ENCODE measurements at places on chromosomes 1 and 21.

DNA sequence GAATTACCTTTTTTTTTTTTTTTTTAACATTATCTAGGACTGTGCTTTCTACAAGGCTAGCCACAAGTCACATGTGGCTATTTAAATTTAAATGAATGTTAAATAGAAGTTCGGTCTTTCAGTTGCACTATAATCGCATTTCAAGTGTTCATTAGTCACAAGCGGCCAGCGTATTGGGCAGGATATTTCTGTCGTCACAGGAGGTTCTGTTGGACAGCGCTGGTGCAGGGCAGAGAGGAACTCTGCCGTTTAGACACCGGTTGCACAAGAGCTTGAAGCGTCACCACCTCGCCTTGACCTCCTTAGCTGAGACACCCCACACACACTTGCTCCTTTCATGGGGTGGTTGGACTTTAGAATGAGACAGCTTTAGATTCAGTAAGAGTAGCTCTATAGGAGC, 64.1 kb downstream of the BACE2 start:
- no peak for DNase-seq

DNA sequence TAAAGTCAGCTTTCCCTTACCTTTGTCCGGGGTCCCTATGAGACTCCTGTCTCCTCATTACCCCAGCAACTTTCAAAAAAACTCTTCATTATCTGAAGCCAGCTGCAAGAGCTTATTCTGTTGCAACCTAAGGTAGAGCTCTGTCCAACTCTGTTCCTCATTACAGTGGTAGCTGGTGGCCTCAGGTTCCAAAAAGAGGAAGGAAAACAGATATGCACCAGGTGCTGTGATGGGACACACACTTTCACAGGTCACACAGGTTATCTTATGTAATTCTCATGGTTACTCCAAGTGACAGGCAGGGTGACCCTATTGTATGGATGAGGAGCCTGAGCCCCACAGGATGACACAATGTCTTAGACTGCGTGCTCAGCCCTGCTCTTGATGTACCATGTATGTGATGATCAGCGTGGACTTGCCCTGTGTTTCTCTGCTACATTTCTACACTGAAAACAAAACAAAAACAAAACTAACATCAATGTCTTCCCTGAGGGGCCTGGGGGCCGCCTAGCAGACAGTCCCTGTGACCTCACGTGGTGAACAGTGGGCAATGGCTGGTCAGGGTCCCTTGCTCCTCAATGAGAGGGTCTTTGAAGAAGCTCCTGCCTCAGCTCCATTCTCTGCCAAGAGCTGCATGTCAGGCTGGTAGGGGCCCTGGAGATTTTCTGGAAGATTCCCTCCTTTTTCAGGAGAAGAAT, 9.7 kb upstream of the TENT5C start:
- no peak for DNase-seq

DNA sequence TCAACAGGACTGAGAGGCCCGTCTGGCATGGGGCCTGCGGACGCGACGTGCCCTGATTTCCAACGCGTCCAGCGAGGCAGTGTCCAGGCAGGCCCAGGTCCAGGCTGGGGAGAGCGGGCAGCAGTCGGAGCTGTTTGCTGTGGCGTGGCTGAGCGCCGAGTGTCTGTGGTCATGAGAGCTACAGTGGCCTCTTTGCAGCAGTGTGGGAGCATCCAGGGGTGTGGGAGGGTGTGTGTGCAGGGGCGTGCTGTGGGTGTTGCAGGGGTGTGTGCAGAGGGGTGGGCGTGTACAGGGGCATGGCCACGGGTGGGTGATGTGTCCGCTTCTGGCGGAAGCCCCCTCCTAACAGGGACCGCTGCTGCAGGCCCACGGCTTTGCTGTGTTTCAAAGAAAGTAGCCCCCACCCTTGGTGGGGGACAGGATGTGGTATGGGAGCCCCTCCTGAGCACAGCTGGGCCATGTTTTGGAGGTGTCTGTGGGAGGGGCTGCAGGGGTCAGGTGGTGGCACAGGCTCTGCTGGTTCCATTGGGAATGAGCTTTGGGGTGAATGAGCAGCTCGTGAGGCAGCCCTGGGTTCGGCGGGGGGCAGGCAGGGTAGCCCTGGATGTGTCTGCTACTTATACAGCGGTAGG, 17.7 kb downstream of the PLCH2 start:
- peak; percentile 36 for DNase-seq

- no peak for DNase-seq
Measured at GRCh38 chr1:45979074-45979777, 153.2 kb downstream of the PIK3R3 start.

GRCh38 chr1:21099034-21099868, 77.4 kb downstream of the EIF4G3 start:
- DNase-seq = no peak

DNA sequence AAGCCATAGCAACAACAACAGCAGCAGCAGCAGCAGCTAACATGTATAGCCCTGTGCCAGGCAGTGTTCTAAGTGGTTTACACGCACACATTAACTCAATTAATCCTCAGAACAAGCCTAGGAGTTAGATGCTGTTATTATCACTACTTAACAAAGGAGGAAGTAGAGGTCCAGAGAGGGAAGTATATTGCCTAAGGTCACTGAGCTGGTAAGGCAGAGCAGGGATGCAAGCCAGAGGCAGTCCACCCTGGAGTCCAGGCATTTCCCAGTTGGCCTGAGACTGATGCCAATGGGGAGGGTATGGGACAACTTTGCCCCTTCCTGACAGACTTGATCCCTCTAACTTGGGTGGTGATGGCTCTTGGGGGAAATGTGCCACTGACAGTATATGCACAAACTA, 6.8 kb downstream of the CDC14A start:
- DNase-seq = no peak

- no peak for DNase-seq
Measured at GRCh38 chr1:217526636-217527035, 104.3 kb downstream of the GPATCH2 start.

DNA sequence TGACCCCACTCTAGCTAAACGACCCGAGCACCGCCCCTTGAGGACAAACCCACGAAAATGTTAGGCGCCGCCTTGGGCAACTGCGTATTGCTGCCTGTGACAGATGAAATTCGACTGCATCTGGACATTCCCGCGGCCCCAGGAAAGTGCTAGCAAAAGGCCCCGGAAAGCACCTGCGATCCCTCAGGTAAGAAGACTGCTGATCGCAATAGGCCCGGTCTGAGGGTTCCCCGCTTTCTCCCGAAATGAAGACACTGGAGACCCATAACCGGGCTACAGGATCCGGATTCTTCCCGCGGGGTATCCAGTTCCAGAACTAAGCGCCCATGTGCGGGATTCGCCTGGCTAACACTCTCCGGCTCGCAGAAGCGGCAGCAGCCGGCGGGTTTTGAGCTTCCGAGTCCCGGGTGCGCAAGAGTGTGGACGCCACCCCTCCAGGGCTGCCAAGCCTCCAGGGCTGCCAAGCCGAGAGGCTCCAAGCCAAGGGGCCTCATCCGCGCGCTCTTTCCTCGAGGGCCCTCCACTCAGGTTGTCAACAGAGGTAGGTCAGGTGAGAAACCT, 157.9 kb upstream of the NBPF11 start:
- no peak for DNase-seq

GRCh38 chr1:100034470-100034869, 64.7 kb downstream of the SLC35A3 start:
- DNase-seq = no peak

GRCh38 chr21:39714331-39714730, 30.7 kb upstream of the IGSF5 start:
- no peak for DNase-seq

- no peak for DNase-seq
Measured at GRCh38 chr1:111192658-111193519, 7.6 kb downstream of the DENND2D start.

GRCh38 chr1:43743206-43743605, 35.9 kb downstream of the ST3GAL3 start:
- no peak for DNase-seq

- no peak for DNase-seq
Measured at GRCh38 chr1:194870860-194871259, 1684.4 kb upstream of the B3GALT2 start.

- DNase-seq = no peak
Measured at GRCh38 chr1:182175361-182175931, 113.9 kb upstream of the ZNF648 start.

DNA sequence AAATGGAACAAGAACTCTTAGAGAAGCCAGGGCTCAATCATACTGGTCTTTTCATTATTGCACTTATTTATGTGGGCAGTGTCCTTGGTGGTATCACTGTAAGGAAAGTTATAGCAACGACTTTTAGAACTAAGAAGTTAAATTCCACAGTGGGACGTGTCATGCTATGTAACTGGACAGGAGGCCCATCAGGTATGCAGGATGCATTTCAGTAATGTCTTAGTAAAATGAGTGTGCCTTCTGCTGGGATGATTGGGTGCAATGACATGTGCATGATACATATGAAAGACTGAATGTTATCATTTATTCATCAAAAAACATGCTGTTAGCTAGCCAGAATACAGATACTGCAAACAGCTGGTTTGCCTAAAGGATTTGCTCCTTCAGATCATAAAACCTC, 6.9 kb upstream of the ATP1B1 start:
- DNase-seq = no peak

DNA sequence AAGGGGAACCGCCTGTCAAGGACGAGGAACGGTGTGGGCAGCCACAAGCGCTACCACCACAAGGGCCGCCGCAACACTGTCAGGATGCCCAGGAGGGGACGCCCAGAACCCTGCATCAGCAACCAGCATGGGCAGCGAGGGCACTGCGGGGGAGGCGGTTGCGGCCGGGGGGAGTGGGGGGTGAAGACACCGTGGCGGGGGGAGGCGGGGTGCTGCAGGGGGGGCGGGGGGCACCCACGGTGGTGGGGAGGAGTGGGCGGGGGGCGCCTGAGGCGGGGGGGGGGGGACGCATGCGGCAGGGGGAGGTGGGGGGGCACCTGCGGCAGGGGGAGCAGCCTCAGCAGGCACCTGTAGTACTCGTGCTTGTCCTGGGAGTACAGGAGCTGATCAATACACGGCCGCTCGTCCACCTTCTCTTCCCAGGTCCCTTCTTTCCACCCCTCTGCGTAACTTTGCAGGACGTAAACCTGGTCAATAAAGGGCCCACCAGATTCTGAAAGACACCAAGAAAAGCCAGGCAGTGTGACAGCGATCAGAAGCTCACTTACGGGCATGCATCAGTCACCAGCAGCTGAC, 4.6 kb downstream of the POFUT2 start:
- no peak for DNase-seq

DNA sequence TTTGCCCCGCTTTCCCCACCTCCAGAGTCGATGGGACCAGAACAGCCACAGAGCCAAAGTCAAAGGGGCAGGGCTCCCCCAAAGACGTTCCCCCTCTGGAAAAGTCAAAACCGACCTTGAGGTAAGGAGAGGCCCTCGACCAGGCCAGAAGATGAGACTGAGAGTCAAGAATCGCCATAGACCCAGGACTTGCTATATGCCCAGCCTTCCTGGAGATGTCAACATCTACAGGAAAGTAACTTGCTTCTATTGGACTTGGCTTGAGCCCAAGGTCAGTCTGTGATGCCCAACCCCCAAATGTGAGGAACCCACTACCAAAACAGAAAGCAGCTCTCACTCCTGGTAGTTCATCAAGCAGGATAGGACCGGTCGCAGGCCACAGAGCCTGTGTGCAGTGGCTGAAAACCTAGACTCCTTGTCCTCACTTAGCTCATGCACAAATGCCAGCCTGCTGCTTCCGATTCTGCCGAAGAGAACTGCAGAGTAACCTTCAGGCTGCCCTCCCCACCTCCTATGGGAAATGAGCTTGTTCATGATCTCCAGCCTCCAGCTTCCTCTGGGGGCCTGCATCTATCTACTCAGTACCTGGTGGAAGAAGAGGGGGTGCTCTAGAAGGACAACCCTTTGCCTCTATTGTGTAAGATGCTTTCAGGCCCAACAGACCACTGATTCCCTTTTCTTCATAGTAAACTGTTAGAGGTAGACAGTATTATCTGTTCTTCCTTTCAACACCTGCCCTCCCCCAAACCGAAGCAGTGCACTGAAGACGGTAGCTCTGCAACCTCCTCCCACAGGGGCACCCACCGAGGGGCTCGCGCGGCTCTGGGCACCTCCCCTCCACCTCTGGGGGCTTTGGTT, 1.4 kb downstream of the ACOT7 start:
- DNase-seq = peak; percentile 26

DNA sequence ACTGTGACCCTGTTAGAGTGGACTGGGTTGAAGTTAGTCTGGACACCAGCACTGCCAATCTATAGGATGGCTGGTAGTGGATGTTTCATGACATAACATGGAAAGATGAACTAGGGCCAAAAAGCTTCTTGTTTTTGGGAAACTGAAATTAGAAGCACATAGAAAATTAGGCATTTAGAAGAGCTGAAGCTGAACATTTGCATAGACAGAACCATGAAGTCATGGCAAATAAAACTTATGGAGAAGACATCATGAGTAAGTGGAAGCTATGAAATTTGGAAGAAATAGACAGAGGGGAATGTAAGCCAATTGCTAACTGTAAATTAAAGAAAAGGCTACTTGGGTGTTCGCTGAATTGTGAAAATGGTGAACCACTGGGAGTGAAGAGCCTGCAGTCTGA, 2.7 kb upstream of the S100A11 start:
- DNase-seq = no peak

DNA sequence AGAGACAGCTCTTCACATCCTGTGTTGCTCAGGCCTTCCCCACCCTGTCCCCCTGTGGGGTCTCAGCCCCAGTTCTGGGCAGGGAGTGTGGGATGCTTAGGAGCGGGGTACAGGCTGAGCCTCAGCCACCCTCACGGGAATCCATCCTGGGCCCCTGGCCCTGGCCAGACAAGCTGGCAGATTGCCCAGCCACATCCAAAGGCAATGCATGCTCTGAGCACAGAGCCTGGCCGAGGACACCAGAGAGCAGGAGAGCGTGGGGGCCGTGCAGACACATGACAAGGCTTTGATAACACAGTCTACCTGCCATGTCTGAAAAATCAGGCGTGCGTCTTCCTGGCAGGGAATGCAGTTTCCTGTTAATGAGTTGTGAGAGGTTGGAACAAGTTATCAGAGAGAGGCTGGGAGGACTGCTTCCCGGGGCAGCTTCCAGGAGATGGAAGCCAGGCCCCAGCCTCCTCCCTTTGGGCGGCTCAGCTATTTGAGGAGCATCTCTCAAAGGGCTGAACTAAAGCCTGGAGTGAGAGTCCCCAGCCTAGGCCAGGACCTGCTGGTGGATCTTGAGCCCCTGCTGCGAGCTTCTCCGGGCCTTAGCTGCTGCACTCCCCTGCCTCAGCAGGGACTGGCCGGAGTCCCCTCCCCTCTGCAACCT, 72.2 kb upstream of the SELENON start:
- no peak for DNase-seq

GRCh38 chr1:212622467-212622866, 13.9 kb downstream of the ATF3 start:
- DNase-seq = no peak

DNA sequence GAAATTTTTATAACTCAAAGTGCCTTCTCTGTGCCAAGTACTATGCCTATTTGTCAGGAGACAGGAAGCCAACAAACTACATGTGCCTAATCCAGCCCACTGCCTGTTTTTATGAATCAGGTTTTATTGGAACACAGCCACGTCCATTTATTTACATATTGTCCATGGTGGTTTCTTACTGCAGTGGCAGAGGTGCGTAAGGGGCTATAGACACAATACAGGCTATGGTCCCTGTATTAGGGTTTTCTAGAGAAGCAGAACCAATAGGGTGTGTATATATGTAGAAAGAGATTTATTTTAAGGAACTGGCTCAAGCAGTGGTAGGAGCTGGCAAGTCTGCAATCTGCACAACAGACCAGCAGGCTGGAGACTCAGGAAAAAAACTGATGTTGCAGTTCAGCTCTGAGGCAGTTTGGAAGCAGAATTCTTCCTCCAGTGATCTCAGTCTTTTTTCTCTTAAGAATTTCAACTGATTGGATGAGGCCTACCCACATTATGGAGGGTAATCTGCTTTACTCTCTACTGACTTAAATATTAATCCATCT, 15.4 kb downstream of the PPIE start:
- no peak for DNase-seq

GRCh38 chr1:184002071-184002470, 35.5 kb downstream of the COLGALT2 start:
- no peak for DNase-seq

All from activated CD8-positive, alpha-beta T cell treated with anti-CD3 and anti-CD28 coated beads for 36 hours (primary cell).